Nucleus accumbens (tissue), 56 donors: ENCODE measurements at places on chromosomes 2 and 18.

DNA sequence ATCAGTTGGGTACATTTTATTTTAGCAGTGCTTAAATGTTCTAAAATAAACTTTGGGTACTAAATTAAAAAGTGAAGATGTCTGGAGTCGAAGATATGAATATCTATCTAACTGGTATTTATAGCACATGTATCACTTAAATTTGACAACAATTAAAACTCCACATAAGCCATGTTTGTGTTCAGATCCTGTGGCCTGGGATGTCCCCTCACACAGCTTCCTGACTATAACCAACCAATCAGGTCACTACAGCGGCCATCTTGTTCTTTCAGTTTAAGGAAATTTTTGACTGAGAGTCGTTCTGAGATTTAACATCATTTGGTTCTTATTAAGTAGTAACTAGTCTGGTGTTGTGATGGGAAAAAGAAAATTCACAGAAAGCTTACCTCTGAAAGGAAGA, 170.7 kb upstream of the NRP2 start:
- DNase-seq, result no peak

DNA sequence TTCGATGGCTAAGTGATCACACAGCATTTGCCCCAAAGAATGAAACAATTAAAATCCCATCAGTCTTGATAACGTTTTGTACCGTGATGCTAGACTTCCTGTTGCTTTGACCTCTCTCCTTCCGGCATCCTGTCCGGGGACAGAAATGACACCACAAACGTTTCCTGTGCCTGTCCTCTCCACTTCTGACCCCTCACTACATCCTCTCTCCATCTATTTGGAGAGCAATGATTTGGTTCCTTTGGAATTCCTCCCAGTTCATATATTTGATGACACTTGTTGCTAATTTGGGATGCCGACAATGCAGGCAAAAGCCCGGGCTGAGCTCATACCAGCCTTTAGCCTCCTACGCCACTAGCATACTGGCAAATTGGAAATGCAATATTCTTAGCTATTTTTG, 151.2 kb upstream of the CCDC68 start:
- DNase-seq, result no peak

DNA sequence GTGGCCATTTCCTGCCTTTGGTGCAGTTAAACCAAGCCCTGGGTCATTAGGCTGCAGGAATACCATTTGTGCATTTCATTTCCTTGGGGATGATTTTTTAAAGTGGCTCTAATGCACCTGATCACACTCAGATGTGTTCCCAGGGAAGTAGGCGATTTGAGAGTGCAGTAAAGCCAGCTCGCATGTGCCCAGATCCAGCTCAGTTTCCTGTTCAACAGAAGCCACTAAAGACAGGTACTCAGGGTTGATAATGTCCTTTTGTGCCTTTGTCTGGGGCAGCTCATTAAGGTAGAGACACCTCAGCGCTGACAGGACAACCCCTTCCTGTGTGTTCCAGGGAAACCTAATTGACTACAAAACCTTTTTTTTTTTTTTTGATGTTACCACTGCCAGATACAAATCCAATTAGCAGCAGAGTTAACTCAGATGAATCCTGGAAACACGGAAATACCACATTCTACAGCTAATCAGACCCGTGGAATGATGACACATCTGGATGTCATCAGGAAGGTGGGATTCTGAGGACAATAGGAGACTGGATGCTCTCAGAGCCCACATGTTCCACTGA, 15.2 kb upstream of the CHRNA1 start:
- DNase-seq, result no peak

GRCh38 chr2:125796784-125797183, 859.2 kb upstream of the GYPC start:
- no peak for DNase-seq

GRCh38 chr2:80896576-80896975, 592.0 kb upstream of the LRRTM1 start:
- no peak for DNase-seq

DNA sequence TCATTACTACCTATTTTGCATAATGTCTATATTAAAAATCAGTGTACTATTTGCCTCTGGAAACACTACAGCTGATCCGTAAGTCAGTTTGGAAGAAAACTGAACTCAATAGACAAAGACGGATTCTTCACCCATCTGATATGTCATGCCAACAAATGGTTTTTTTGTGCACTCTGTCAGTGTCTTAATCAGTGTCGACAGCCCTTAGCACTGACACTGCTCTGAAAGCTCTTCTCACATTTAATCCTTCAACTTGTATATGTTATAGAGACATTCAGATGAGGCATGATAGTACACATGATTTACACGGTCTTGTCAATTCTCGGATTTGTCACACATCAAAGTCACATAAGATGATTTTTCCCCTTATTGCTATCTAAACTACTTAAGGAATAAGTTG, 347.5 kb upstream of the GALNT5 start:
- DNase-seq, result no peak
